ENCODE measurements at places on chromosomes 7 and 10. TPM values are rescaled to one million over a fixed set of nuclear protein-coding genes. Genes with fewer than 3 reads are reported as not detected.
A peak's percentile ranks its signal among the peaks of the same experiment; 100 is the strongest.

DNA sequence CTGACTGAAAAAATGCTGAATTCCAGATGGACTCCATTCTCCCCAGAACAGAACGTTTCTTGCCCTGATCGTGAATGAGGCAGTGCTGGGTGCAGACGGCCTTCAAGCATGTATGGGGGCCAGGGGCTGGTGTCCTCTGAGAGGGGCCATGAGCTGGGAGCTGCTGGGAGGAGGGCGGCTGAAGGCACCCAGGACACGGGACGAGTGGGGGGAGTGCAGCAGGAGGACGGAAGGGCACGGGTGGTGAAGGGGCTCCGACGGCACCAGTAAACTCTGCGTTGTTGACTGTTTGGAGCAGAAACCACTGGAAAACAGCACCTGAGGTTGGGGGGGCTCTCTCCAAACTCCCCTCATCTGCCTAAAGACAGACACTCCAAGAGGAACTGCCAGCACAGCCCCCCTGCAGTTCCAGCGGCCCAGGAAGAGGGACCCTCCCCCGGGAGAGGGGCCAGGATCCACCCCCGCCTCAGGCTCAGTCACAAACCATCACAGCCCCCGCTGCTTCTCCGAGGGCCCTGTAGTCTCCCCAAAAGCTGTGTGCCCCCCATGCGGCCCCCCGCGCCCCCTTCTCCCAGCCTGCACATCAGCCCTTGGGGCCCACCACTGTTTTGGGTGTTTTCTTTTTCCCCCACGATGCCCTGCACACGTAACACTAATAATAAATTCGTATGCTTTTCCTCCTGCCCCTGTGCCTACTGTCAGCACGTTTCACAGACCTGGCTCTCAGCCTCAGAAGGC lies 55.5 kb downstream of the DPYSL4 start:
- no peaks in the 10 kb centered on the region for H3K36me3 ChIP-seq
- no peaks in the 10 kb centered on the region for H3K4me1 ChIP-seq
- H3K4me3 ChIP-seq = no peak overlapping the region
- H3K27me3 ChIP-seq = no peaks in the 10 kb centered on the region
- H3K27ac ChIP-seq = no peak overlapping the region
- DNase-seq = no peak

GRCh38 chr7:121957626-121958025 lies 84.7 kb downstream of the PTPRZ1 start:
- H3K4me1 ChIP-seq = peaks cover 5% of the 10 kb centered on the region
- H3K27me3 ChIP-seq = no peaks in the 10 kb centered on the region
- H3K27ac ChIP-seq = no peak overlapping the region
- no peaks in the 10 kb centered on the region for H3K36me3 ChIP-seq
- H3K4me3 ChIP-seq = no peak overlapping the region
- no peak for DNase-seq

Gene GPR15LG
- not detected for total RNA-seq

- no peak for DNase-seq
- no peaks in the 10 kb centered on the region for H3K27me3 ChIP-seq
- H3K4me3 ChIP-seq = no peak overlapping the region
Observed at GRCh38 chr10:4672201-4672600, 153.8 kb upstream of the AKR1E2 start.

GRCh38 chr7:38978491-38978890 lies 782 bp downstream of the POU6F2 start:
- H3K27ac ChIP-seq = no peak overlapping the region
- peaks cover 92% of the 10 kb centered on the region for H3K27me3 ChIP-seq
- no peak for DNase-seq
- H3K4me3 ChIP-seq = no peak overlapping the region
- H3K4me1 ChIP-seq = no peaks in the 10 kb centered on the region

Gene ITGA8
- total RNA-seq = not detected

DNA sequence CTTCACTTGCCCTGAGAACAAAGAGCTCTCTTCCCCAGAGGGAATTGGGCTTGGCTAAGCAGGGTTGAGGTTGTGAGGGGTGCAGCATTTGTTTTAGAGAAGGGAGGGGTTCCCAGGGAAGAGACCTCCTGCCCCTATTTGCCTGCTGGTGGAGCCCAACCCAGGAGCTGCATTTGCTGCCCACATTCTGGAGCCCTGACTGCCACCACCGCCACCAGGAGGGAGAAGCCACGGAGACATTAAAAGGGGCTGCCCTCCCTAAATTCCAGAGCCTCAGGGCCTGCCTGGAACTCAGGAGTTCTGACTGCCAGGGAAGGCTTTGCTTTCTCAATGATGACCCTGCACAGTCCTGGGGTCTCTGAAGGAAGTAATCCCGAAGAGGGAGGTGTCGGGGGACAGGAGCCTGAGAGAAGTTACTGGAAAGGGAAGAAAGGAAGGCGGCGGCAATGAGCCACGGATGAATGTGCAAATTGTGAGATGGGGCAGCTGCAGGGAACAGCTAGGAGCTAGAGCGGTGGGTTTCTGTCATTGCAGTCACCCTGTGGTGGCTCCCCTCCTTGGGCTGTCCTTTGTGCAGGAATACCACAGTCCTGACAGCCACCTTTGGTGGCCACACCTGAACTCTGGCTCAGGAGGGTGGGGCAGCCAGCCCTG lies 51.3 kb downstream of the NEURL1 start:
- DNase-seq = no peak
- H3K4me3 ChIP-seq = no peak overlapping the region
- no peaks in the 10 kb centered on the region for H3K27me3 ChIP-seq
- H3K4me1 ChIP-seq = peaks cover 21% of the 10 kb centered on the region
- H3K36me3 ChIP-seq = no peaks in the 10 kb centered on the region
- no peak overlapping the region for H3K27ac ChIP-seq

Gene PAPSS2
- total RNA-seq = 71.8 TPM

DNA sequence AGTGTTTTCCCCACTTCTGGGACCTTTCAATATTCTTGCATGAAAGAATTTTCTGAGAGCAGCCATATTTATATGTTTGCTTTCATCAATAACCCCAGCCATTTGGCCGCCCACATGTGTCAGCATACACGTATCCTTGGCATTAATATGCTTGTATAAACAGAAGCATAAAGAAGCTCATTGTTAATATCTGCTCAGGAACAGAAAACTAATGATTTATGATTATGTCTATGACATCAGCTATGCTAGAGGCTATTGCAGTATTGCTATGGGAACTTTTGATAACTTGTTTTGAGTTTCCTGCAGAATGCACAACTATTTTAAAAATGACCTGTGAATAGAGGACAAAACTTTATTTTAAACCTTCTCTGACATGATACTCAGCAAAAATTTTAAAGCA lies 300.9 kb upstream of the MTPN start:
- no peaks in the 10 kb centered on the region for H3K4me1 ChIP-seq
- H3K27me3 ChIP-seq = no peaks in the 10 kb centered on the region
- no peak for DNase-seq
- H3K36me3 ChIP-seq = no peaks in the 10 kb centered on the region
- H3K4me3 ChIP-seq = no peak overlapping the region

GRCh38 chr7:56157238-56157790 lies 41.1 kb upstream of the NUPR2 start:
- H3K27me3 ChIP-seq = no peaks in the 10 kb centered on the region
- H3K27ac ChIP-seq = peak overlapping the region; percentile 6
- no peak for DNase-seq
- H3K36me3 ChIP-seq = no peaks in the 10 kb centered on the region
- H3K4me1 ChIP-seq = peaks cover 17% of the 10 kb centered on the region

GRCh38 chr7:39946693-39947092 lies 3.4 kb upstream of the CDK13 start:
- H3K4me1 ChIP-seq = peaks cover 13% of the 10 kb centered on the region
- DNase-seq = no peak
- no peak overlapping the region for H3K4me3 ChIP-seq
- no peaks in the 10 kb centered on the region for H3K36me3 ChIP-seq
- H3K27ac ChIP-seq = no peak overlapping the region
- H3K27me3 ChIP-seq = no peaks in the 10 kb centered on the region

- no peaks in the 10 kb centered on the region for H3K27me3 ChIP-seq
- H3K4me3 ChIP-seq = no peak overlapping the region
- DNase-seq = no peak
Observed at GRCh38 chr7:91288208-91288824, 24.1 kb downstream of the FZD1 start.

- H3K27ac ChIP-seq = no peak overlapping the region
- H3K4me1 ChIP-seq = no peaks in the 10 kb centered on the region
- H3K36me3 ChIP-seq = no peaks in the 10 kb centered on the region
- no peak overlapping the region for H3K4me3 ChIP-seq
Observed at GRCh38 chr10:78684947-78685346, 383.8 kb upstream of the ZMIZ1 start.

Gene UNCX
- not detected for total RNA-seq

Gene C10orf67
- total RNA-seq = 1.3 TPM

GRCh38 chr7:80499350-80499953 lies 12.4 kb downstream of the GNAT3 start:
- H3K4me1 ChIP-seq = peaks cover 25% of the 10 kb centered on the region
- DNase-seq = peak; percentile 93
- H3K36me3 ChIP-seq = no peaks in the 10 kb centered on the region
- H3K27ac ChIP-seq = peak overlapping the region; percentile 69

- H3K4me1 ChIP-seq = peaks cover 31% of the 10 kb centered on the region
- no peak for DNase-seq
- no peaks in the 10 kb centered on the region for H3K27me3 ChIP-seq
- no peaks in the 10 kb centered on the region for H3K36me3 ChIP-seq
- H3K4me3 ChIP-seq = no peak overlapping the region
- no peak overlapping the region for H3K27ac ChIP-seq
Observed at GRCh38 chr10:22618078-22618785, 96.1 kb downstream of the PIP4K2A start.

GRCh38 chr7:100516135-100516812 lies 22.7 kb upstream of the AGFG2 start:
- no peak overlapping the region for H3K27ac ChIP-seq
- no peaks in the 10 kb centered on the region for H3K36me3 ChIP-seq
- no peaks in the 10 kb centered on the region for H3K27me3 ChIP-seq
- peaks cover 25% of the 10 kb centered on the region for H3K4me1 ChIP-seq
- H3K4me3 ChIP-seq = no peak overlapping the region

- H3K27ac ChIP-seq = no peak overlapping the region
- no peaks in the 10 kb centered on the region for H3K4me1 ChIP-seq
- DNase-seq = no peak
- no peaks in the 10 kb centered on the region for H3K27me3 ChIP-seq
- no peak overlapping the region for H3K4me3 ChIP-seq
Observed at GRCh38 chr7:39609113-39609934, 14.0 kb upstream of the RALA start.

GRCh38 chr7:121302214-121302745 lies 26.5 kb upstream of the WNT16 start:
- no peak overlapping the region for H3K4me3 ChIP-seq
- H3K4me1 ChIP-seq = no peaks in the 10 kb centered on the region
- DNase-seq = no peak
- H3K36me3 ChIP-seq = no peaks in the 10 kb centered on the region
- H3K27me3 ChIP-seq = no peaks in the 10 kb centered on the region

- H3K36me3 ChIP-seq = no peaks in the 10 kb centered on the region
- H3K4me1 ChIP-seq = no peaks in the 10 kb centered on the region
- H3K27me3 ChIP-seq = no peaks in the 10 kb centered on the region
- DNase-seq = no peak
- H3K4me3 ChIP-seq = no peak overlapping the region
Observed at GRCh38 chr10:91564508-91564907, 68.4 kb downstream of the PPP1R3C start.

Gene GBX1
- total RNA-seq = not detected

GRCh38 chr7:130417213-130417612 lies 23.6 kb downstream of the CEP41 start:
- H3K36me3 ChIP-seq = no peaks in the 10 kb centered on the region
- peaks cover 7% of the 10 kb centered on the region for H3K4me1 ChIP-seq
- no peak overlapping the region for H3K4me3 ChIP-seq
- H3K27ac ChIP-seq = no peak overlapping the region

Gene CYP3A4
- not detected for total RNA-seq

GRCh38 chr7:80533287-80533686 lies 21.4 kb upstream of the GNAT3 start:
- H3K27me3 ChIP-seq = no peaks in the 10 kb centered on the region
- DNase-seq = no peak
- H3K27ac ChIP-seq = no peak overlapping the region
- no peaks in the 10 kb centered on the region for H3K4me1 ChIP-seq
- H3K4me3 ChIP-seq = no peak overlapping the region
- no peaks in the 10 kb centered on the region for H3K36me3 ChIP-seq

DNA sequence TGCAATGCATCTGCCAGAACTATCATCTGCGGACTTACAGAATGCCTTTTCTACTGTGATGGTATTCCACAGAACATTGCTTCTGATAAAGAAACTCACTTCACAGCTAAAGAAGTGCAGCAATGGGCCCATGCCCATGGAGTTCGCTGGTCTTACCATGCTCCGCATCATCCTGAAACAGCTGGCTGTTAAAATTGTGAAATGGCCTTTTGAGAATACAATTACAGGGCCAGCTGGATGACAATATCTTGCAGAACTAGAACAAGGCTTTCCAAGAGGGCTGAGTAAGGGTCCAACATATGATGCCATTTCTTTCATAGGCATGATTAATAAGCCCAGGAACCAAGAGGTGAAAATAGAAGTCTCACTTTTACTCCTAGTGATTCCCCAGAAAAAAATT lies 104.1 kb upstream of the ADCY1 start:
- no peak for DNase-seq
- no peaks in the 10 kb centered on the region for H3K36me3 ChIP-seq
- 0 out of 2 replicates have a peak, but pooled peaks cover 8% of the 10 kb centered on the region for H3K4me1 ChIP-seq
- no peak overlapping the region for H3K27ac ChIP-seq
- H3K27me3 ChIP-seq = no peaks in the 10 kb centered on the region

GRCh38 chr10:72059843-72060822 lies 28.2 kb downstream of the SPOCK2 start:
- H3K27ac ChIP-seq = no peak overlapping the region
- DNase-seq = no peak
- H3K27me3 ChIP-seq = no peaks in the 10 kb centered on the region
- no peaks in the 10 kb centered on the region for H3K36me3 ChIP-seq
- H3K4me1 ChIP-seq = peaks cover 10% of the 10 kb centered on the region
- no peak overlapping the region for H3K4me3 ChIP-seq

Gene OPALIN
- total RNA-seq = not detected

Gene CLRN3
- not detected for total RNA-seq

- H3K4me3 ChIP-seq = peak overlapping the region; percentile 81
- peaks cover 30% of the 10 kb centered on the region for H3K4me1 ChIP-seq
- no peaks in the 10 kb centered on the region for H3K27me3 ChIP-seq
Observed at GRCh38 chr7:42932811-42933591, 825 bp downstream of the MRPL32 start.

Gene ANKRD30A
- total RNA-seq = not detected

GRCh38 chr7:130929896-130930659 lies 196.1 kb upstream of the KLF14 start:
- H3K4me3 ChIP-seq = no peak overlapping the region
- no peak for DNase-seq
- H3K4me1 ChIP-seq = peaks cover 13% of the 10 kb centered on the region
- peaks cover 17% of the 10 kb centered on the region for H3K36me3 ChIP-seq

Data from PC-9 (cell line).